CD14-positive monocyte (primary cell): ENCODE measurements at places on chromosomes 5 and 9. TPM values are rescaled to one million over a fixed set of nuclear protein-coding genes. Genes with fewer than 3 reads are reported as not detected.

Gene COL15A1
- 0.03 TPM in 1 of 2 replicates, not detected in the other for polyA plus RNA-seq

Gene FKBP15
- polyA plus RNA-seq, result 32.3 TPM

Gene TSLP
- 0.11 TPM for polyA plus RNA-seq

Gene PCDHA5
- not detected in 2 replicates for polyA plus RNA-seq

Gene IL3
- not detected for polyA plus RNA-seq

Gene FAM170A
- not detected in 2 replicates for polyA plus RNA-seq

Gene NSD1
- polyA plus RNA-seq, result 19.0 TPM

Gene FAM78A
- 40.6 and 54.2 TPM in 2 replicates for polyA plus RNA-seq

Gene KCNV2
- polyA plus RNA-seq, result not detected

Gene TAS2R1
- not detected in 2 replicates for polyA plus RNA-seq

Gene PCDHGB2
- polyA plus RNA-seq, result not detected

Gene SLC6A7
- polyA plus RNA-seq, result not detected

Gene SELENOP
- polyA plus RNA-seq, result 0.24 TPM

Gene IRX4
- polyA plus RNA-seq, result not detected

Gene AGPAT2
- polyA plus RNA-seq, result 80.1 and 110 TPM in 2 replicates

Gene DND1
- polyA plus RNA-seq, result 1.7 and 2.3 TPM in 2 replicates

Gene MARCHF3
- polyA plus RNA-seq, result 0.47 and 0.96 TPM in 2 replicates

Gene PCDHB12
- not detected in 2 replicates for polyA plus RNA-seq

Gene CCDC69
- polyA plus RNA-seq, result 81.6 and 176 TPM in 2 replicates

Gene MYO10
- 1.1 TPM for polyA plus RNA-seq

Gene MEF2C
- polyA plus RNA-seq, result 89.3 TPM

Gene PLAC8L1
- not detected for polyA plus RNA-seq

Gene RAB14
- polyA plus RNA-seq, result 44.4 TPM

Gene ANKRD18B
- polyA plus RNA-seq, result not detected

Gene CCDC183
- polyA plus RNA-seq, result not detected

Gene SNCAIP
- polyA plus RNA-seq, result not detected

Gene IFNA2
- polyA plus RNA-seq, result not detected

Gene PCDHGB3
- not detected for polyA plus RNA-seq

Gene PCDHAC2
- polyA plus RNA-seq, result not detected

Gene DBH
- not detected for polyA plus RNA-seq

Gene FREM1
- polyA plus RNA-seq, result not detected in 2 replicates

Gene ACSL6
- polyA plus RNA-seq, result not detected in 2 replicates

Gene PCDHGB1
- polyA plus RNA-seq, result not detected

Gene CDX1
- polyA plus RNA-seq, result not detected

Gene SLC34A1
- not detected for polyA plus RNA-seq

Gene PDE8B
- 0.29 TPM for polyA plus RNA-seq

Gene PARP8
- 54.1 and 170 TPM in 2 replicates for polyA plus RNA-seq

Gene PDCD1LG2
- polyA plus RNA-seq, result 0.17 and 0.20 TPM in 2 replicates

Gene GARNL3
- polyA plus RNA-seq, result 0.70 and 1.5 TPM in 2 replicates

Gene ADRB2
- polyA plus RNA-seq, result 10.8 and 11.4 TPM in 2 replicates

Gene QRFP
- polyA plus RNA-seq, result 0.18 TPM

Gene MUSK
- not detected for polyA plus RNA-seq

Gene ECM2
- not detected for polyA plus RNA-seq

Gene UBE2R2
- polyA plus RNA-seq, result 30.5 TPM

Gene CER1
- not detected for polyA plus RNA-seq

Gene PRLR
- polyA plus RNA-seq, result 0.79 and 1.7 TPM in 2 replicates

Gene BTNL9
- polyA plus RNA-seq, result not detected in 2 replicates

Gene ALDH1A1
- polyA plus RNA-seq, result 117 TPM

Gene IL9
- polyA plus RNA-seq, result not detected

Gene LMBRD2
- 0.45 and 2.3 TPM in 2 replicates for polyA plus RNA-seq

Gene GPX3
- 3.8 TPM for polyA plus RNA-seq

Gene DRD1
- polyA plus RNA-seq, result not detected

Gene SPATA31C2
- polyA plus RNA-seq, result not detected
